ENCODE measurements at places on chromosomes 3 and 15. TPM values are rescaled to one million over a fixed set of nuclear protein-coding genes. Genes with fewer than 3 reads are reported as not detected.

GRCh38 chr15:31970007-31970406, 60.3 kb upstream of the CHRNA7 start:
- DNase-seq, result no peak

- DNase-seq, result no peak
Observed at GRCh38 chr3:119891944-119892721, 110.2 kb downstream of the NR1I2 start.

DNA sequence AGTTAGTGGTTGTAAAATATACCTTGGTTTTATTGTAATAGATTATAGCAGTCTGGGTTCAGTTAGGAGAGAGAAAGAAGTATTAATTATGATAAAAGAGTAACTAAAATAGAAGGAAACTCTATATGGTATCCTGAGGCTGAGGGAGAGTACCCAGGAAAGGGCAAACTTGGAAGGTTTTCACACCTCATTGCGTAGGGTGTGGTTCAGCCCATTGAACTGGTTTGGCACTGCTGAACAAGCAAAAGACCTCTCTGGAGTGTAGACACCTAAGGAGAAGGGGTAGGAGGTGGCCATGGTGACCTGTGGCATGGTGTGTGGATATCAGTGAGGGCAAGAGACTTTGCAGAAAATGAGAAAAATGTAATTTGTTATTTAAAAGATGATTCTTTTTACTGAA, 63.5 kb downstream of the STT3B start:
- no peak for DNase-seq

Gene ZNF860
- 1.7 TPM for total RNA-seq

Gene GOLGA8R
- total RNA-seq, result 5.0 TPM
